Tibial artery (tissue), 4 donors: ENCODE measurements at places on chromosomes 6 and 20.

DNA sequence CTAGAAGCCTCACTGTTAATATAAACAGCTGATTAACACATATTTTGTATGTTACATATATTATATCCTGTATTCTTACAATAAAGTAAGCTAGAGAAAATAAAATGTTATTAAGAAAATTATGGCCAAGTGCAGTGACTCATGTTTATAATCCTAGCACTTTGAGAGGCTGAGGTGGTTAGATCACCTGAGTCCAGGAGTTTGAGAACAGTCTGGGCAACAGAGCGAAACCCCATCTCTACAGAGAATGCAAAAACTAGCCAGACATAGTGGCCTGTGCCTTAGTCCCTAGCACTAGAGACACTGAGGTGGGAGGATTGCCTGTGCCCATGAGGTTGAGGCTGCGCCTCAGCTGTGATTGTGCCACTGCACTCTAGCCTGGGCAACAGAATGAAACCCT, 81.9 kb downstream of the NCOA3 start:
- H3K27me3 ChIP-seq, result no peaks in the 10 kb centered on the region
- no peaks in the 10 kb centered on the region for H3K36me3 ChIP-seq
- H3K4me3 ChIP-seq, result no peak overlapping the region
- H3K27ac ChIP-seq, result no peak overlapping the region
- peaks cover 27% of the 10 kb centered on the region for H3K4me1 ChIP-seq

- H3K4me3 ChIP-seq, result no peak overlapping the region
- H3K36me3 ChIP-seq, result no peaks in the 10 kb centered on the region
- H3K4me1 ChIP-seq, result no peaks in the 10 kb centered on the region
- no peak overlapping the region for H3K27ac ChIP-seq
- DNase-seq, result no peak
Observed at GRCh38 chr20:24100370-24101011, 111.9 kb upstream of the GGTLC1 start.

- H3K36me3 ChIP-seq, result no peaks in the 10 kb centered on the region
- no peak overlapping the region for H3K4me3 ChIP-seq
- H3K27ac ChIP-seq, result no peak overlapping the region
Observed at GRCh38 chr6:1654054-1654453, 44.3 kb downstream of the FOXC1 start.

- H3K4me1 ChIP-seq, result no peaks in the 10 kb centered on the region
- peak; percentile 4 for DNase-seq
- peak overlapping the region; percentile 6 for H3K27ac ChIP-seq
- no peaks in the 10 kb centered on the region for H3K36me3 ChIP-seq
- no peak overlapping the region for H3K4me3 ChIP-seq
- H3K27me3 ChIP-seq, result no peaks in the 10 kb centered on the region
Observed at GRCh38 chr20:38202982-38203293, 37.9 kb upstream of the TGM2 start.

GRCh38 chr6:43938178-43939105, 168.4 kb downstream of the VEGFA start:
- no peak overlapping the region for H3K4me3 ChIP-seq
- H3K27me3 ChIP-seq, result no peaks in the 10 kb centered on the region
- H3K27ac ChIP-seq, result no peak overlapping the region
- no peaks in the 10 kb centered on the region for H3K36me3 ChIP-seq
- no peaks in the 10 kb centered on the region for H3K4me1 ChIP-seq
- peak; percentile 57 for DNase-seq

GRCh38 chr6:78749326-78749725, 118.0 kb upstream of the IRAK1BP1 start:
- no peak overlapping the region for H3K27ac ChIP-seq
- H3K27me3 ChIP-seq, result no peaks in the 10 kb centered on the region
- no peaks in the 10 kb centered on the region for H3K36me3 ChIP-seq
- no peak for DNase-seq
- H3K4me3 ChIP-seq, result no peak overlapping the region
- no peaks in the 10 kb centered on the region for H3K4me1 ChIP-seq

DNA sequence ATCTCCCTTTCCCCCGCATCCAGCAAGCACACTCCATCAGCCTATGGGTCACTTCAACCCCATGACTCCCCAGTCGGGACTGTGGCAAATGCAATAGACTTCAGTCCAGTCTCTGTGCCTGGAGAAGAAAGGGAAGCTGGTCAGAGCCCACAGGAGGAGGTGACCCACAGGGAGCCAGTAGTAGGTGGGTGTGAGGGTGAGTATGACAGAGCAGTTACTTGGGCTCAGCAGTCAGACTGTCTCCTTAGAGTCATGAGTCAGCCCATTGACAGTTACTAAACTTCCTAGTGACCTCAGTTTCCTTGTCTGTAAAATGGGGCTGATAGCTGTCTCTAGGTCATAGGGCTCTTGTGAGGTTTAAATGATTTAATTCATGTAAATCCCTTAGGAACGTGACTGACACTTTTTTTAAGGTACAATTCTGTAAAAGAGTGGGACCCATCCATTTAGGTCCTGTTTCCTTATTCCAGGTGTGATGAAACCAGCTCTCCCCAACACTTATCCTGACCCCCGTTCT, 33.9 kb upstream of the HLA-C start:
- H3K27me3 ChIP-seq, result no peaks in the 10 kb centered on the region
- no peak overlapping the region for H3K4me3 ChIP-seq
- DNase-seq, result no peak
- H3K4me1 ChIP-seq, result peaks cover 11% of the 10 kb centered on the region
- no peaks in the 10 kb centered on the region for H3K36me3 ChIP-seq
- H3K27ac ChIP-seq, result no peak overlapping the region

DNA sequence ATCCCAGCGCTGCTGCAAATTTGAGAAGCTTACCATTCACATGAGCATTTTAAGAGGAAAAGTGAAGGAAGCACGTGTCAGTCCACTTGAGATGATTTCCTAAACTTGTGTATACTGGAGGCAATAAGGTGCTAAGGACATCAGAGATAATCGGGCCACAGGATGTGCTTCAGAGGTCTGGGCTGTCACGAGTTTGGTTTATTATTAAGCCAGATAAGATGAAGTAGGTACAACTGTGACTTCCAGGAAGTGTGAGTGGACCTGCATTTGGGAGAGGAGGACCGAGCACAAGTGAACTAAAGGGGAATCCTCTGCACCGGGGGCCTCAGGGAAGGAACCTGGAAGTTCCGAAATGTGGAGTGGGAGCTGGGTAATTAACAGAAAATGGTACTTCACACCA, 1.4 kb downstream of the SAMD5 start:
- H3K27ac ChIP-seq, result peak overlapping the region; percentile 62
- H3K36me3 ChIP-seq, result no peaks in the 10 kb centered on the region
- peaks cover 11% of the 10 kb centered on the region for H3K4me1 ChIP-seq

DNA sequence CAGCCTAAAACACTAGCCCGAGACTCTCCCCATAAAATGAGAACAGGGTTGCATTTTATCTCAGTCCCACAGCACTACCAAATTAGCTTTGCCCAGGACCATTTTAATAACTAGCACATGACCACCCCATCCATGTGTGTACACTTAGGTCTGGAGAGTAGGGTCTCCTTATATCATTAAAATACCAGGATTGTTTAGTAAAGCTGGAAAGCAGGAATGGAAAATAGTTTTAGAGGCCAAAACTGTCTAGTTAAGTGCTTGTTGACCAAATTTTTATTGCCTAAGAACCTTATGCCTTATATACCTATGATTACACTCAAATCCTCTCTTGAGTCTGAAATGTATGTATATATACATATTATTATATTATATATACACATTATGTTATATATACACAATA, 608.4 kb downstream of the HDGFL1 start:
- H3K4me1 ChIP-seq, result no peaks in the 10 kb centered on the region
- DNase-seq, result no peak
- no peaks in the 10 kb centered on the region for H3K27me3 ChIP-seq
- no peaks in the 10 kb centered on the region for H3K36me3 ChIP-seq
- H3K4me3 ChIP-seq, result no peak overlapping the region
- H3K27ac ChIP-seq, result no peak overlapping the region

DNA sequence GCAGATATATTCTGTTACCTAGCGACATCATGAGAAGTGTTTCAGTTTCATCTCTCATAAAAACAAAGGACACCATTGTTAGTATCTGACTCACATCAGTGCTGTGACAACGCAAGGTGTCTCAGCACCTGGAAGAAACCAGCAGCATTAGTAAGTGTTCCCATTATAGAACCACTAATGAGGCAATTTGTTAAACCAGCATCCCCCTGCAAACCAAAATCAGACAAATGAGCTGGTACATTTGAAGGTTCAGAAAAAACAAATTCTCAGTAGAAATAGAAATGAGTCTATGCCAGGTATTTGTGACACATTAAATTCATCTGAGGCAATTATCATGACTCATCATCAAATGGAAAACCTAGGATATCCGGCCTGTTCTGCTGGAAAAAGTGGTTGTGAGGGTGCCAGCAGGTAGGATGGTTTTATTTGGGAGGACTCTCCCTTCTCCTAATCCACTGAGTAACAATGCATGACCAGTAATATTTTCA, 151.7 kb downstream of the TMEM200A start:
- no peaks in the 10 kb centered on the region for H3K4me1 ChIP-seq
- DNase-seq, result no peak
- no peak overlapping the region for H3K4me3 ChIP-seq
- no peak overlapping the region for H3K27ac ChIP-seq
- no peaks in the 10 kb centered on the region for H3K27me3 ChIP-seq
- no peaks in the 10 kb centered on the region for H3K36me3 ChIP-seq

DNA sequence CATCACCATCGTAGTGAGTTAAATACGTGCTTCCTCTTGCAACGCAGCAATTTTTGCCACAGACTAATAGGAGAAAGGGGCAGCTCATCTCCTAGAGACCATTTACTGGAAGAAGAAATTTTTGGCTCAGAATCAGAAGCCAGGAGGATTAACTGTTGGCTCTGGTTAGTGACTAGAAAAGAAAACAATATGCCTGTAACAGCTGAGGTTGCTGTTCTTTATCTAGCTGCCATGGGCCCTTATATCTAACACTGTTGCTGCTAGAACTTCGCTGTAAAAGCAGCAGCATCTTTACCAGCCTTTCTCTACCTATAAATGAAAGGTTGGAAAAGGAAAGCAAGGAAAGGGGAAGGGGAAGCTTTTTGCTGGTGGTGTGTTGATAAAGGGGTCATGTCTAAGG, 65.9 kb downstream of the FAM135A start:
- H3K36me3 ChIP-seq, result peaks cover 44% of the 10 kb centered on the region
- H3K4me3 ChIP-seq, result no peak overlapping the region
- no peak for DNase-seq
- no peaks in the 10 kb centered on the region for H3K4me1 ChIP-seq
- no peaks in the 10 kb centered on the region for H3K27me3 ChIP-seq
- no peak overlapping the region for H3K27ac ChIP-seq

DNA sequence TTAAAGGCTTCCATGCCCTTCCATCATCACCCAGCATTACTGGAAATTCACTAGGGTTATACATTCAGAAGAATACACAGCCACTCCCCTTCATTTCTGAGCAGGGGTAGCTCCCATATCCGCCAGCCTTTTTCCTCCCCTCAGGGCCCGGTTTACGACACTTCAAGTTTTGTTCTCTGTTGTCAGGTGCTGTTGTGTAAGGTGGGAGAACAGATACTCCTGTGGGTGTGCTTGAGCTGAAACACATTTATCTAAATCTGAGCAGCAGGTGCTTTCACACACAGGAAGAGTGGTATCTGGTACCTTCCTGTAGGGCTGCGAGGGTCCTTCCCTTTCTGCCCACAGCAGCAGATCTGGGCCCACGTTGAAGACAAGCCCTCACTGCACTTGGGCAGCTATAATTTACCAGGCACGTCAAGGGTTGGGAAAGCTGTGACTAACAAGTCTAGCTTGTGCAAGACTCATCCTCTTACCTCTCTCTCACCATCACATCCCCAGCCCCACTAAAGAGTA, 215.8 kb upstream of the RREB1 start:
- DNase-seq, result no peak
- no peaks in the 10 kb centered on the region for H3K36me3 ChIP-seq
- H3K4me1 ChIP-seq, result no peaks in the 10 kb centered on the region
- H3K27me3 ChIP-seq, result no peaks in the 10 kb centered on the region
- H3K27ac ChIP-seq, result no peak overlapping the region

GRCh38 chr6:154653385-154653784, 79.8 kb upstream of the SCAF8 start:
- H3K36me3 ChIP-seq, result no peaks in the 10 kb centered on the region
- peak overlapping the region; percentile 46 for H3K27ac ChIP-seq
- H3K4me1 ChIP-seq, result peaks cover 42% of the 10 kb centered on the region
- no peak overlapping the region for H3K4me3 ChIP-seq

- H3K36me3 ChIP-seq, result no peaks in the 10 kb centered on the region
- no peak overlapping the region for H3K4me3 ChIP-seq
- H3K27me3 ChIP-seq, result no peaks in the 10 kb centered on the region
- no peak for DNase-seq
Observed at GRCh38 chr6:84568971-84569370, 195.4 kb downstream of the TBX18 start.

- peaks cover 4% of the 10 kb centered on the region for H3K4me1 ChIP-seq
- no peaks in the 10 kb centered on the region for H3K36me3 ChIP-seq
- peak; percentile 65 for DNase-seq
- H3K4me3 ChIP-seq, result peak overlapping the region; percentile 1
- no peaks in the 10 kb centered on the region for H3K27me3 ChIP-seq
- peak overlapping the region; percentile 86 for H3K27ac ChIP-seq
Observed at GRCh38 chr6:112038268-112038667, 15.6 kb upstream of the CCN6 start.

- H3K4me1 ChIP-seq, result no peaks in the 10 kb centered on the region
- H3K4me3 ChIP-seq, result no peak overlapping the region
Observed at GRCh38 chr6:80618953-80619352, 512.5 kb downstream of the BCKDHB start.

- H3K27me3 ChIP-seq, result no peaks in the 10 kb centered on the region
- no peaks in the 10 kb centered on the region for H3K36me3 ChIP-seq
- no peak for DNase-seq
- no peak overlapping the region for H3K27ac ChIP-seq
- no peak overlapping the region for H3K4me3 ChIP-seq
- H3K4me1 ChIP-seq, result no peaks in the 10 kb centered on the region
Observed at GRCh38 chr6:22036275-22036674, 260.6 kb downstream of the PRL start.

GRCh38 chr6:144246988-144247387, 38.1 kb upstream of the UTRN start:
- no peak for DNase-seq
- no peak overlapping the region for H3K4me3 ChIP-seq
- H3K27ac ChIP-seq, result no peak overlapping the region
- H3K27me3 ChIP-seq, result no peaks in the 10 kb centered on the region
- H3K36me3 ChIP-seq, result no peaks in the 10 kb centered on the region

DNA sequence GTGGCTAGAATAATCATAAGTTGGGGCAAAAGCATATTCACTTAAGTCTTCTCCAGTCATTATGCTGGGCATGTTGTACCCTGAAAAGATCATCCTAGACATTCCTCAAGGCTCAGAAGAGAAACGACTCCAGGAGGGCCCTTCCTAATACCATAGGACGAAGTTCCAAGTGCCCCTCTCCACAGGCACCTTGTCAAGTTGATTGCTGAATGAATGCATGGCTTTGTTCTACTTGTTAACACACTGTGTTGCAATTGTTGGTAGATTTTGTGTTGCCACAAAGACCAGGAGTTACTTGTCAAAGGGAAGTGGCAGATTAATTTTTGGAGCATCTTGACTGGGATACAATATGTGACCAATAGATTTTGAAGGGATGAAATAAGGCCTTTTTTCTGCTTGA, 194.3 kb upstream of the SMLR1 start:
- H3K27me3 ChIP-seq, result no peaks in the 10 kb centered on the region
- DNase-seq, result no peak
- H3K4me3 ChIP-seq, result no peak overlapping the region
- no peaks in the 10 kb centered on the region for H3K36me3 ChIP-seq
- H3K27ac ChIP-seq, result no peak overlapping the region
- H3K4me1 ChIP-seq, result no peaks in the 10 kb centered on the region

GRCh38 chr6:45843848-45844521, 171.7 kb downstream of the CLIC5 start:
- H3K27me3 ChIP-seq, result no peaks in the 10 kb centered on the region
- no peaks in the 10 kb centered on the region for H3K36me3 ChIP-seq
- H3K4me1 ChIP-seq, result no peaks in the 10 kb centered on the region
- DNase-seq, result no peak
